Fibroblast of lung (primary cell): ENCODE measurements at places on chromosomes 7 and 10.

DNA sequence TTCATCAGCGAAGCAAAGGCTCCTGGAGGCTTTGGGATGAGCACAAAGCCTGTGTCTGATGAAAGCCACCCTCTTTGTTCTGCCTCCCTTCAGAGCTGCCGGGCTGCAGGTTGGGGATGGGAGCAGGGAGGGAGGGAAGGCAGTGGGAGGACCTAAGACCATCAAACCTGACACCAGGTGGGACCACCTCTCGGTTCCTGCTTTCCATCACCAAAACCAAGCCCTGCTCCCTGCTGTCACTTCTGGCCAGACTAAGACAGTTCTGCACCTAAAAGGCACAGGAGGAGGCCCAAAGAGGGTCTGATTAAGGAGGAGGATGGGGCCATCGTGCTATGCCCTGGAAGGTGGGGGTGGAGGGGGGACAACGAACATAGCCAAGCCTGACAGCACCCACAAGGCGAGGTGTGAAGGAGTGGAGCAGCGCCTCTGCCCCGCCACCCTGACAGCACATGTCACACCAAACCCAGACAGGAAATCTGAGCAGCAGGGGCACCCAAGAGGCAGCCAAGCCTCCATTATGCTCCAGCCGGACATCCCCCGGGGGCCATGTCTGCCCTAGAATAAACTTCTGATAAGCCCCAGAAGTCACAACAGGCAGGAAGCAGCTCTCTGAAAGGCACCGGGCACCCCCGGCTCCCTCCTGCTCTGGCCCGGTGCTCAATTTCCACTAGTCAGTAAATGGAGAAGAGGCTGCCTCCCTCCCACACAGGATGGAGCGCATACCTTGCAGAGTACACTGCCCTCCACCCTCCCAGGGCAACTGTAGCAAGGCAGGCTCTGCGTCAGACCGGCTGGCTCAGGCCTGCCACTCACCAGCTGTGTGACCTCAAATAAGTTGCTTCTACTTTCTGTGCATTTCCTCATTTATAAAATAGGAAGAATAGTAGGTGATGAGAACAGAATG, 48.9 kb downstream of the DLG5 start:
- DNase-seq = peak; percentile 76

DNA sequence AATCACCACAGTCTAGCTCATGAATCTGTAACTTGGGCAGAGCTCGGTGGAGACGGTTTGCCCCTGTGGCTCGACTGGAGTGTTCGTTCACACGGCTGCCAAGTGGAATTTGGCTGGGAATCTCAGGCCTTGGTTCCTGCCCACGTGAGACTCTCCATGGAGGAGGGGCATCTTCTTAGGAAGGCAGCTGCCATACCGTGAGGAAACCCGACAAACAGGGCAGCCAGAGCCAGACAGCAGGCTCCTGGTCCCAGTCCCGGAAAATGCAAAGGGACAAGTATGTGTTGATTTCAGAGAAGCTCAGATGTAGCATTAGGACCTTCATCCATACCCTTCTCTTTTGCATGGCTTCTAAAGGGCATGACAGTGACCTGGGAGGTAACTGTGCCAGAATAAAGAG, 26.6 kb downstream of the AMZ1 start:
- DNase-seq = no peak

DNA sequence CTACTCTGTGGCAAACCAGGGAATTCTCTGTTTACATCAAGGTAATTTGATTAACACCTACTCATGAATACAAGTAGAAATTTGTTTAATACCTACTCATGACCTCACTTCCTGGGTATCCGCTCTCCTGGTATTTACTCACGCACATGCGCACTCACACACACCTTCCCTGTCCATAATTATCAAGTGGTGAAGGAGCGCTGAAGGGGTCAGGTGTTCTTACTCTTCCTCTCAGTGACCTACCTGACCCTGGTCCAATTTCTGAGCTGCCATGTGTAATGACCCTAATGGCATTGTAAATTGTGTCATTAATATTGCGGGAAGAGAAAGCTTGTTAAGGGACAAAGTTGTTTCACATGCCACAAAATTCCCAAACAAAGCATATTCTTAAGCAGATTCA, 41.3 kb upstream of the TRIL start:
- DNase-seq = no peak

- no peak for DNase-seq
Measured at GRCh38 chr7:130090745-130091532, 20.6 kb downstream of the KLHDC10 start.

DNA sequence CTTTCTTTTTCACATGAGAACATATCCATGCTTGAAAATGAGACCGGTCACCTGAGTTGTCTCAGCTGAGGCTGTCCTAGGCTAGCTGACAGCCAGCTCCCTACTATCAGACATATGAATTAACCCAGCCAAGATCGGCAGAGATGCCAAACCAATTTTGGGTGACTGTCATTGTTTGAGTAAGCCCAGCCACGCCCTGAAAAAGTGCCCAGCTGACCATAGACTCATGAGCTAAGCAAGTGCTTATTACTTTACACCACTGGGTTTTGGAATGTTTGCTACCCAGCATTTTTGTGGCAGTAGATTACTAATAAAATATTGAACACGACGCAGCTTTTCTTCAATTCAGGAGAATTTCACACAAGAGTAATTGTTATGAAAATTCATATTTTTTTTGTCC, 265.2 kb upstream of the LYZL1 start:
- peak; percentile 54 for DNase-seq

GRCh38 chr7:28410628-28411531, 1.4 kb upstream of the CREB5 start:
- peak; percentile 68 for DNase-seq

GRCh38 chr10:129039406-129040370, 427.4 kb upstream of the MGMT start:
- DNase-seq = no peak

GRCh38 chr7:104983578-104984539, 30.1 kb upstream of the KMT2E start:
- peak; percentile 85 for DNase-seq

- peak; percentile 13 for DNase-seq
Measured at GRCh38 chr7:132455378-132455777, 120.9 kb downstream of the PLXNA4 start.

- peak; percentile 7 for DNase-seq
Measured at GRCh38 chr7:73809467-73809951, 21.3 kb upstream of the CLDN4 start.

GRCh38 chr7:117480978-117481377, 1.2 kb downstream of the CFTR start:
- DNase-seq = no peak

DNA sequence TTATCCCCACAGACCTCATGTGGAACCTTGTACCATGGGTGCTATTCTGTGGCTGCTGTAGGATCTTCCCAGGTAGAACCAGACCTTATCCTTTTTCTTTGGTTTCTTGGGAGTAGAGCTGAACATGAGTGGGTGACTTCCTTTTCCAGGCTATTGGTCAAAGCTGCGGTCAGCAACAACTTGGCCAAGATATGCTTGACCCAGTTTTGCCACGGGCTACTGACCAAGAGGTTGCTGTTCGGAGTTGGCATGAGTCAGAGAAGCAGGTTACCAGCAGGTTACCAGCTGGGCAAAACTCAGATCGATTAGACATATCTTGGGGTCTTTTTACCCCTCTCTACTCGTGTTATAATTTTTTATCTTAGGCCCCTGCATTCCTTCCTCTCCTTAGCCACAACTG, 36.7 kb upstream of the HDAC9 start:
- DNase-seq = peak; percentile 79

- no peak for DNase-seq
Measured at GRCh38 chr7:89914711-89915110, 239.6 kb upstream of the STEAP1 start.

GRCh38 chr10:17126327-17126726, 3.3 kb downstream of the CUBN start:
- no peak for DNase-seq

DNA sequence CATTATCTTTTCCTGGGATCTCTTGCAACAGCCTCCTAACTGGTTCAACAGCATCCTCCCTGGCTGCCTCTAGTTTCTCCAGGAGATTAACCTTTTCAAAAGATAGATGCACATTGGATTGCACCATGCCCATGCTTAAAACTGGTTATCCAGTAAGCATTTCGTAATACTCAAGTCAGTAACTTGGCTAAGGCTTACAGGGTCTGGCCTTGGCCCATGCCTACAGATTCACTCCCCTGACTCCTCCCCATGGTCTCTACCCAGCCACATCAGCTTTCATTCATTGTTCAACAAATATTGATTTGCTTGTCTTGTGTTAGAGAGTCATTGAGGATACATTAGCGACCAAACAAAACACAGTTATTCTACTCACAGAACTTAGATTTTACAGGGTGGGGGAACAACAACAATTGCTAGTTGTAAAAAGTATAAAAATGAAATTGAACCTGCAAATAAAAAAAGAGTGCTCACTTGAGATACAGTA, 1.8 kb upstream of the KIF20B start:
- DNase-seq = no peak

DNA sequence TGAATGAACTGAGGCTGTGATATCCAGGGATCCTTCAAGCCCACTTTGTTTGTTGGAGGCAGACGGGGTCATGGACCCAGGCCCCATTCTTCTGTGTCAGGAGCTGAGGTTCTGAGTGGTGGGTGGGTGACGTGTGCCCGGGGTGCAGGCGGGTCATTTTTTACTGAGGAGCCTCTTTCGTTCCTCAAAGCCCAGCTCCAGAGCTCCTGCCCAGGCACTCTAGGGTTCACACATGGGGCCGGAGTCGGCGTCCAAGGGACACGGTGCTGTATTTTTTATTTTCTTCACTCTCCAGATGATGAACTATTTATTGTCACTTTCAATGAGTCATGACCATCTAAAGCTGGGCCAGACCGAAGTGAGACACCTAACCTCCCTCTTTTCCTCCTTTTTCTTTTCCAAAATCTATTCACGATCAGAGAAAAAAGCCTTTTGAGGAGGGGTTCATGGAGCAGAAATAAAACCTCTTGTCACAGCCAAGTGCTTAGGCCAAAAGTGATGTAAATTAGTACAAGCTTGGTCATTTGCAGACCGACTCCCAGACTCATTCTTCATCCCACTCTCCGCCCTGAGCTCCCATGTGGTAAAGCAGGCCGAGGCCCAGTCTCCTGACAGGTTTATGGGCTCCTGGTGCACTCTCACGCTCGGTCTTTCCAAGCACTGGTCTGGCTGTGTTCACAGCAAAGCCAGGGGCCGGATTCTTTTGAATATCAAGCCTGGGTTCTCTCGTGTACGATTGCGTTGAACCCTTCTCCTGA, 41.4 kb upstream of the PITRM1 start:
- no peak for DNase-seq

DNA sequence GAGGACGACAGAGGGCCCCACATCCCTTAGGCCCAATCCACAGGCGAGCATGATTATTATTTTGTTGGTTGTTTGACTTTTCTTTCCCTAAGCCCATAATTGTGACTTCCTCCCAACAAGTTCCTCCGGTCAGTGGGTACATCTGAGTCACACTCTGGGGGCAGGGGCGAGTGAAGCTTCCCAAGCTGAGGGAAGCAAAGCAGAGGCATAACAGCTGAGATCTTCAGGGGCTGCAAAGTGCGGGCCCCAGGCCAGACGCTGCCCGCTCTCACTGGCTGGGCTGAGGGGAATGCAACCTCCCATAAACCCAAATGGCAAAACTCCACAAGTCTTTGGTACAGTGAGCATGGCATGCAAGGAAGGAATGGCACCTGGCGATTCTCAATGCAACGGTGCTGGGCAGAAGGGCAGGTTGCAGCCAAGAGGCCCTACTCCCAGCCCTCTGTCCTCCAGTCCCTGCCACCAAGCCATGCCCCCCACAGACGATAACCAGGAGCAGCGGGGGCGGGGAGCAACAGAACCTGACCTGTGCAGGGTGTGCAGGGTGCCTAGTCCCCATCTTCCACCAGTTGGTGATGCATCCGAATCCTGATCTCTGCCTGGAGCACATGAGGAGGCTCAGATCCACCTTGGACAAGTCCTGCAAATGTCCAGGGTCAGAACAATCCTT, 25.3 kb downstream of the TNS3 start:
- DNase-seq = peak; percentile 64

DNA sequence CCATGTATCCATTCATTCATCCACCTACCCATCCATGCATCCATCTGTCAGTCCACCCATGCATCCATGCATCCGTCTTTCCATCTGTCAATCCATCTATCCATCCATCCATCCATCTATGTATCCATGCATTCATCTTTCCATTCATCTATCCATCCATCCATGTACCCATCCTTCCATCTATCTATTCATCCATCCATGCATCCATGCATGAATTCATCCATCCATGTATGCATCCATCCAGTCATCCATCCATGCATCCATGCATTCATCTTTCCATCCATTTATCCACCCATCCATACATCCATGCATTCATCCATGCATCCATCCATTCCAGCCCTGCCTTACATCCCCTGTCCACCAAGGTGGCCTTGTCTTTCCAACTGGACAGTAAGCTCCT, 45.7 kb downstream of the SORCS3 start:
- no peak for DNase-seq

DNA sequence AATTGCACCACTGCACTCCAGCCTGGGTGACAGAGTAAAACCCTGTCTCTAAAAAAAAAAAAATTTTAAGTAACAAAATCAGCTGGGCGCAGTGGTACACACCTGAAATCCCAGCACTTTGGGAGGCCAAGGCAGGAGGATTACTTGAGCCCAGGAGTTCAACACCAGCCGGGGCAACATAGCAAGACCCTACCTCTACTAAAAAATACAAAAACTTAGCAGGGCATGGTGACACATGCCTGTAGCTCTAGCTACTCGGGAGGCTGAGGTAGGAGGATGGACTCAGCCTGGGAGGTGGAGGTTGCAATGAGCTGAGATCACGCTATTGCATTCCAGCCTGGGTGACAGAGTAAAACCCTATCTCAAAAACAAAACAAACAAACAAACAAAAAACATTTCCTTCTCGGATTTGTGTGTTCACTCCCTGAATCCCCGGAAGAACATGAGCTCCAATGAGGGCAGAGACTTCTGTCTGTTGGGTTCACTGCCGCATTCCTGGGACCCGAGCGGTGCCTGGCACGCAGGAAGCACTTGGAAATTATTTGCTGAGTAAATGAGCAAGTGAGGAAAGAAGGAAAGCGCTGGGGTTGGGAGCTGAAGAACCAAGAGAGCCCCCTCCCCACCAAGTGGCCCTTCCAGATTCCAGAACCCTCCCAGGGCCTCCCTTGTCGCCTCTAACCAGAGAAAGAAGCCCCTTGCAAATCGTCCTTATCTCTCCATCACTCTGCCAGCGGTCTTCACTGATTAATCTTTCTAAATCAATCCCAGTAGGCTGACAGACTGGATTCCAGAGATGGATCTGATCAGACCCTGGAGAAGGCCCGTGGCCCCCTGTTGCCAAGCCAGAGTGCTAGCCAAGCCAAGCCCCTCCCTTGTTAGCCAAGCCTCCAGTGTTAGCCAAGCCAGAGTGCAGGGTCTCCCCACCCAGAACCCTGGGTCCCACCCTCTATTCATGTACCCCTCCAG, 6.2 kb downstream of the TNRC18 start:
- no peak for DNase-seq

DNA sequence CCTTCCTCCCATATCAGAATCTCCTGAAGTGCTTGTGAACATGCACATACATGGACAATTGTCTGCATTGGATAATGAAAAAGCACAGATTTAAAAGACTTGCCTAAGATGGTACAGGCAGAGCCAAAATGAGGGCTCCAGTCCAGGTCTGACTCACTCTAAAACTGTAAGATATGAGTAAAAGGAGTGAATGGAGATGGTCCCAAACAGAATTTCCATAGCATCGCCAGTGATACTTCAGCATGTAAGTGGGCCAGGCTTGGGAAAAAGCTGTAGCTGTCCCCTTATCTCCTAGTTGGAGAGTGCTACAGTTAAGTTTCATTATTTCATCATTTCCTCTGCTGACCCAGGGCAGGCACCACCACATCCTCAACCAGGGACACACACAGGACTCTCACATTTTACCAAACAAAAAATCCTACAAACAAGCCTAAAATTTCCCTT, 26.4 kb upstream of the IL6 start:
- peak; percentile 76 for DNase-seq
